Natural killer cell (primary cell): ENCODE measurements at places on chromosomes 7 and 10. TPM values are rescaled to one million over a fixed set of nuclear protein-coding genes. Genes with fewer than 3 reads are reported as not detected.

The VIPR2 gene
- total RNA-seq, result 2.2 TPM

DNA sequence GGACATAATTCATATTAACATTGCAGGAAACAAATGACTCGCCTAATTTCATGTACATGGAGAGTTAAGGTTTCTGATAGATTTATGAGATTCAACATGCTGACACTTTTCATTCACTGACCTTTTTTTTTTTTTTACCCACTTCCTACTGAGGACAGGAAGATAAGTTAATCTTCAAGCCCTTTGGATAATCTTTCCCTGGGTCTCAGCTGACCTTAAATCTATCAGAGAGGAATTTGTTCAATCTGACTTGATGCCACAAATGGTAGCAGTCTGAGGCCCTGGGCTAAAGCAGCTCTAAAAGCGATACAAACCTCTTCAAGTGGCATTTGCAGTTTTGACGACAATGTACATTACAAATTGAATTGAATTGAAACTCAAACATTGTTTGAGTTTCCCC lies 493.3 kb upstream of the SORCS1 start:
- no peak for DNase-seq

GRCh38 chr7:80844916-80845315 lies 73.9 kb downstream of the SEMA3C start:
- no peak for DNase-seq

The HMX3 gene
- not detected for total RNA-seq

The SHH gene
- not detected for total RNA-seq

DNA sequence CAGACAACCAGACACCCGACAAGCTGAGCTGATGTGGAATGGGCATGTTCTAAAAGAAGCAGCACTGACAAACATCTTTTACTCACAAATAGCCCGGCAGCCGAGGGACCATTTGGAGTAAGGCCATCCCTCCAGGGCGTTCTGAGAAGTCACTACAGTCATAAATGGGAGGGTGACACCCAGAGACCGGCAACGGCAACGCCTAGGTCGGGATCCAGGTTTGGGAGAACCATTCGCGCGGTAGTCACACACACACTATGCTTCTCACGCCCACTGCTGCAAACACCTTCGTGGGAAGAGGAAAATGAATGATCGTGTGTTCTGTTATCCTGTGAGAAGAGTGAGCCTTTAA lies 9.8 kb downstream of the TNS3 start:
- DNase-seq, result no peak

The WDR86 gene
- total RNA-seq, result 4.6 TPM

DNA sequence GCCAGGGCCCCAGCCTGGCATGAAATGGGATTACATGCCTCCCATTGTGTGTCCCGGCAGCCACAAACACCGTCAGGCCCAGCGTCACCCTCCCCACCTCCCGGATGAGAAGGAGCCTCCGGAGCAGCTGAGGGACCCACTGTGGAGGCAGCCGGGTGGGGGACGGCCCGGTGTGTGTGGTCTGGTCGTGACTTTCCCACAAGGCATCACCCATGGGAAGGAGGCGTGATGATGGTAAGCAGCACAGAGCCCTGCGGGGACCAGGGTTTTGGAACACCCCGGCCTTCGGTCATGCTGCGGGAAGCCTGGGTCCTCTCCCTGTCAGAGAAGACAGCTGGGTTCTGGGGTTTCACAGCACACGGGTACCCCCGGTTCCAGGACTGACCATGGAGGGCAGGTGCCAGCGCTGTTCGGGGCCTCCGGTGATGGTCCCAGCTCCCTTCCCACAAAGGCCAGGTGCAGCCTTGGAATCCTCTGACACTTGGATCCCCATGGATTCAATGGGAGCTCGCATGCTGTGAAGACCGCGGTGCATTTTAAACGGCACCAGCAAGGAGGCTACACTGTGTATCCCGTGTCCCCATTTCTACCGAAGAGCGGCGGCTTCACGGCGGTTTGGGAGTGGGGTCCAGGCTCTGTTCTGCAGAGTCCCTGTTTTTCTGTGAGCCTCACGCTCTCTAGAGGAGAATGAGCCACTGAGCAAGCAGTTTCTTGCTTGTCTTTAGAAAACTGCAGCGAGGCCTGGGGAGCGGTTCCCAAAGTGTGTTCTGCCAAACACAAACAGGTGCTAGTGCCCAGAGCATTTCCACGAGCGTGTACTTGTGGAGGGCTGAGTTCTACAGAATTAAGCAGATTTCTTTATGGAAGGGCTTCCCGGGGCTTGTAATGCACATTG lies 336.0 kb downstream of the ADARB2 start:
- DNase-seq, result no peak

DNA sequence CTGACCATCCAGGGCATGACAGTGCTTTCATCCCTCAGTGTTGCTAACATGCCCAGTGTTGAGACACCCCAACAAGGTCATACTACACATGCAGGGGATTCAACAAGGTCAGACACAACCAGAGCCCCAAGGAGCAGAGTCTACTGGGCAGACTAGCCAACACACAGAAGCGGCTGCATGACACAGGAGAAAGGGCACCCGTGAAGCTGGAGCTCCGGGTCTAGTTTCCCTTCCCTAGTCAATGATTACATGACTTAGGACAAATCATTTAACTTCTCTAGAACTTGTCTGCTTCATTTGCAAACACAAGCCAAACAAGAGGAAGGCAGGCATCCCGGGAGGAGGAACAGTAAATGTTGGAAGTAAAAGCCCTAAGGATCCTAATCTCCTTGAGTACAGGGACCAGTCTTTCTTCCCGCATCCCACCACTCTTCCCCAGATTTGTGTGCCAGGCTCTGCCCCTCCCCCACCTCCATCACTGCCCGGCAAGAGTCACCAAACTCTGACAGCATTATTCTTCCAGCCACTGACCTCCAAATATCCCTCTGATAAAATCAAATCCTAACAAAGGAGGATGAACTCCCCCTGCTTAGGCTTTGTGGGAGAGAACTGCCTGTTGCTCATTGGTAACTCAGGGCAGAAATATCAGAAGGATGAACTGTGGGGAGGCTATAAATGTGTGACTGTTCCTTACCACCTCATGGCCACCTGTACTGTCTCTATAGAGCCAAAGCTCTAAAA lies 104.3 kb downstream of the KCNMA1 start:
- DNase-seq, result no peak

DNA sequence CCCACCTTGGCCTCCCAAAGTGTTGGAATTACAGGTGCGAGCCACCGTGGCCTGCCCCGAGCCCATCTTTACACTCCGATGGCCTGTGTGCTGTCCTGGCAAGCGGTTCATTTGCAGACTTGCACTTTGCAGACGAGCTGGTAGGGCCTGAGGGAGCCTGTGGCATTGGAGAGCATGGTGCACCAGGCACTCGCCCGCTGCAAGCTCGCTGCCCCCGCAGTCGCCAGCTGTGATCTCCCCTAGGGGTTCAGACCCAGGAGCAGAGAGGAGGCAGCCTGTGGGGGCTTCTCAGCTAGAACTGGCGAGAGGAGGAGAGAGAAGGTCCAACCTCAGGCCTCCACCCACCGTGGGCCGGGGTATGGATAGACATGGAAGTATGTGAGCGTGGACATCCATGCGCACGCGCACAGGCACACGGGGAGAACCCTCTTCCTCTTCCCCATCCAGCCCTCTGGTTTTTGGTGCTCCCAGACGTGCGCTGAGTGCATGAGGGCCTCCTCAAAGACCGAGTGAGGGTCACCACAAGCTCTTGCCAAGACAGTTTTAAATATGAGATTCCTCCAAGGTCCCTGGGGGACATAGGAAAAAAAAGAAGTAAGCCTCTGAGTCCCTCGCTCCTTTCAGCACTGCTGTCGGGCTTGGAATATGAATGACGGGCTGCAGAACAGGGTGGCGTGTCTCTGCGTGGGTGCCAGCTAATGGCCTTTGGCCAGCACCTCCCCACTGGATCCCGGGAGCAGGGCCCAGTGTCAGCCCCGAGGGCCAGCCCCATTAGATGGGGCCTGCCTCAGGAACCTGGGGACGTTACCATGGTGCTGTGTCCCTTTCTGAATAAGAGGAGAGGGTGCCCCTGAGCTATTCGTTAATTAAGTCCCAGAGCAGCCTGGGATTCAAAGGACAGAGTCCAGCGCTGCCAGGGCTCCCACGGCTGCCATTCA lies 15.1 kb upstream of the TTYH3 start:
- DNase-seq, result no peak

The DRGX gene
- not detected for total RNA-seq

GRCh38 chr7:342681-343216 lies 52.8 kb downstream of the FOXL3 start:
- no peak for DNase-seq

GRCh38 chr7:130491841-130492522 lies at the start of gene MEST:
MEST (plus strand) TSS chr7:130492085; CDS start chr7:130492314, 229 bp downstream.
- DNase-seq, result no peak

The SDK1 gene
- 0.11 TPM for total RNA-seq

- DNase-seq, result no peak
These were observed 599.6 kb upstream of the POT1 start for GRCh38 chr7:125529249-125529648.

- no peak for DNase-seq
These were observed 18.3 kb downstream of the VWDE start for GRCh38 chr7:12385364-12385786.

DNA sequence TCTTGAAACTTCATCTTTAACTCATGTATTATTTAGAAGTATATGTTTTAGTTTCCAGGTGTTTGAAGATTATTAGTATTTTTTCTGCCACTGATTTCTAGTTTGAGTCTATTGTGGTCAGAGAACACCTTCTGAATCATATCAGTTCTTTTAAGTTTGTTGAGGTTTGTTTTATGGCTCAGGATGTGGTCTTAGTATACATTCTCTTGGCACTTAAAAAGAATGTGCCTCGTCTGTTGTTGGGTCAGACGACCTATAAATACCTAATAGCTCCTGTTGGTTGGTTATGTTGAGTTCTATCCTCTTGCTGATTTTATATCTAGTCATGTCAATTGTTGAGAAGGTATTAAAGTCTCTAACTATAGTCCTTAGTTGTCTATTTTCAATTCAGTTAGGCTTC lies 15.9 kb downstream of the TDRD1 start:
- DNase-seq, result no peak

GRCh38 chr10:11063856-11064255 lies 46.2 kb downstream of the CELF2 start:
- no peak for DNase-seq

The KCNH2 gene
- 0.39 TPM for total RNA-seq

The VWA2 gene
- total RNA-seq, result not detected

DNA sequence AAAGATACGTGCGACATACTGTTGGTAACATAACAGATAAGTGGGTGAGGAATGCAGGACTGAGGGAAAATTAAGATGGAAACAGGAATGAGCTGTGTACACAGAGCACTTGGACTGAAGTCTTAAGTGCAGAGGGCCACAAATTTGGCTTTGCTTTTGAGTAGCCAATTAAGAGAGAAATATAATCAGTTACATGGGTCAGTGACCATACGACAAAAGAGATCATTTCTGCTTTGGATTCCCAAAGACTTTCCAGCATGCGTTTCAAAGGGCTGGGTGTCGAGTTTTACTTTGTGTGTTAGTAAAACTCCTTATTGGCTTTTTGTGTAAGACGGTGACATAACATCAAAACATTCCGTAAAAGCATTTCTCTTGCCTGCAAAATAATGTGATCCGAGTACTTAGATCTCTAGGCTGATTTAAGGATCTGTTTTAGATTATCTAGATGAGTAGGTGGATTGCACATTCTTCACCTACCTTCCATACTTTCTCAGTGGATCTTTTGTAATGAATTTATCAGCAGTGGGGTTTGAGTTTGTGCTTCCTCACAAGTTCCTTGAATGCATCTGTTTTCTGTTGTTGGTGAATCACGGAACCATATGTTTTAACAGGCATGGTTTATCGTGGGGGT lies 7.5 kb downstream of the RABGEF1 start:
- no peak for DNase-seq

DNA sequence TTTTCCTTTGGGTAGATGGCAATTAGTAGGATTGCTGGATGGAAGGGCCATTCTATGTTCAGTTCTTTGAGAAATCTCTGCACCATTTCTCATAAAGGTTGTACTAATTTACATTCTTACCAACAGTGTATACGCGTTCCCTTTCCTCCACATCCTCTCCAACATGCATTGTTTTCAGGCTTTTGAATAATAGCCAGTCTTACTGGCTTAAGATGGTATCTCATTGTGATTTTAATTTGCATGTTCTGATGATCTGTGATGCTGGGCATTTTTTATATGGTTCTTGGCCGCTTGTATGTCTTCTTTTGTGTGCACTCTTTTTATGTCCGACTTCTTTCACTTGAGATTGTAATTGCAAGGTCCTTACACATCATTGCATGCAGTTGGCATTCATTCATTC lies 11.7 kb downstream of the CLIP2 start:
- no peak for DNase-seq

DNA sequence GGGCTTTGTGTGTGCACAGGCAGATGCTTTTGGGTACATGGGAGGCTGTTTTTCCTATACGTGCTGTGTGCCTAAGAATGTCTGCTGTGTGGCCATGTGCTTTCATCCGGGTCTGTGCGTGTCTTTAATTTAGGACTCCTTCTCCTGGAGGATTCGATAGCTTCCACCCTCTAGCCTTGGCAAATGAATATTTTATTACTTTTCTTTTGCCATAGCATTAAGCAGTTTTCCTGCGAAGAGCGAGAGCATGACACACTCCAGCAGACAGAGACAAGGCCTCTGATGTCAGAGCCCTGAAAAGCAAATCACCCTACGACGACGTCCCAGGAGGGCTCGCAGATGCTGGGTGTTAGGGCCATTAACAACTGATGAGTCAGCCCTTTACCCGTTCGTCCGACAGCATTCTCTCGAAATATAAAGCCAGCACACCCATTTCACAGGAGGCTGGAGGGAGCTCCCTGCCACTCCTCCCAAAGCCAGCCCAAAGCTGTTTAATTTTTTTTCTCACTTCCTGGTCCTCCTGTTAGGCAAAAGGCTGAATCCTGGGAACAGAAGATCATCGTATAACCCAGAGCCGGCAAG lies 311.3 kb upstream of the ZMIZ1 start:
- no peak for DNase-seq

The EN2 gene
- not detected for total RNA-seq

DNA sequence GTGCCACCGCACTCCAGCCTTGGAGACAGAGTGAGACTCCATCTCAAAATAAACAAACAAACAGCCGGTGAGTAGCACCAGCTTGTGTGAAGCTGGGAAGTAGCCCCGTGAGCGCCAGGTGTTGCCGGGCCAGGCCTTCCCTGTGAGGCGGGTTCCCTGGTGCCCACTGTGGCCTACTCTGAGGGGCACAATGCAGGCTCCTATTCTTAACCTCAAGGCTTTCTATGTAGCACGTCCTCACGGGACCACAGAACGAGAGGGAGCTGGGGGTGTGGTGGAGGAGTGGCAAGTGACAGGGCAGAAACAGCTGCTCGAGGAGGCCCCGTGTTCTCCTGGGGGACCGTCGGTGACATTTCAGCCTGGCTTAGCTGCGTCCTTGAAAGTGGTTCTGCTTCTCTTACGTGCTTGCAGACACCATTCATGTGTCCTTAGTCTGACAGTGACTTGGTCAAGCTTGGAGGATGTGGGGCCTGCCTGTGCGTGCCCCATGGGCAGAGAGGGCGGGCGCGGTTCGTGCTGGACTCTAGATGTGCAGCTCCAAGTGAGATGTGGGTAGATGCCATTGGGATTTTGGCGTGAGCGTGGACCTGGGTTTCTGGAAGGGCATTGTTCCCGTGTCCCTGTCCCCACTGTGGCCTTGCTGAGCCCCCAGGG lies 116.6 kb downstream of the NKX6-2 start:
- no peak for DNase-seq
